Left lung (tissue), 14 donors: ENCODE measurements at places on chromosomes 3 and 15. TPM values are rescaled to one million over a fixed set of nuclear protein-coding genes. Genes with fewer than 3 reads are reported as not detected.
A peak's percentile ranks its signal among the peaks of the same experiment; 100 is the strongest.

- no peak for DNase-seq
Observed at GRCh38 chr3:174767406-174767805, 91.7 kb upstream of the NAALADL2 start.

Gene MYRIP
- 0.87 TPM for total RNA-seq

Gene ERICH6
- not detected for total RNA-seq

- DNase-seq: no peak
Observed at GRCh38 chr15:68183616-68184315, 21.4 kb downstream of the CALML4 start.

DNA sequence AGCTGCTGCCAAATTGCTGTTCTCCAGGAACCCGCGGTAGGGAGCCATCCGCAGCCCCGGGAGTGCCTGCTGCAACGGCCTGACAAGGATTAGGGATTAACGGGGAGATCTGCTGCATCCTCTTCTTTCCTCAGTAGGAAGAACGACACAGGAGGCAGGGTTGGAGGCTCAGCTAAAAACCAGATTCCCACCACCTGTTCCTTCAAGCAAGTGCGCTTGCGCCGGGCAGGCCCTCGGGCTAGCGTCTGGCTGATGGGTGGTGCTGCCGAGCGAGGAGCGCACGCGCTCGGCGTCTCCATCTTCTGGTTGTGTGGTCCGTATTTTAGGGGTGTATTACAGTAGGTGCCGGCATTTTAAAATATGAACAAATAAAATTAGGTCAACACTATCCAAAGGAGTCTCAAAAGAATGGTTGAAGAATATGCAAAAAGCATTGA lies 25.4 kb upstream of the SLC25A26 start:
- DNase-seq: peak; percentile 52

- DNase-seq: no peak
Observed at GRCh38 chr15:34161329-34161963, 48.5 kb downstream of the KATNBL1 start.

DNA sequence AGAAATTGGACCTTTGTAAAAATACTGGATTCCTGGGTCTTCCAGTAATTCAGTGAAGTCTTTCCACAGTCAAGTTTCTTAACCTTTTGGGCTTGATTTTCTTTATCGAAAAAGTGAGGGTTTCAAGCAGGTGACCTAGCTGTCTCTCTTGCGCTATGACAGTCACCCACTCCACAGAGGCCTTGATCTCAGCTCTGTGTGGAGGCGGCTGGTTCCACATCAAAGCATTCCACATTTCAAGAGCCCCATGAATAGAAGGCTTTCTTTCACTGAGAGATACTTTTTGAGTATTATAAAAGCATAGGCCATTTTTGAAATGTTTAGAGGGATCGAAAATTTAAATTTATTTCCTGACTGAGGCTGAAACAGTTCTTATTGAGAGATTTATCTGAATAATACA lies 43.9 kb downstream of the GABRA5 start:
- no peak for DNase-seq

DNA sequence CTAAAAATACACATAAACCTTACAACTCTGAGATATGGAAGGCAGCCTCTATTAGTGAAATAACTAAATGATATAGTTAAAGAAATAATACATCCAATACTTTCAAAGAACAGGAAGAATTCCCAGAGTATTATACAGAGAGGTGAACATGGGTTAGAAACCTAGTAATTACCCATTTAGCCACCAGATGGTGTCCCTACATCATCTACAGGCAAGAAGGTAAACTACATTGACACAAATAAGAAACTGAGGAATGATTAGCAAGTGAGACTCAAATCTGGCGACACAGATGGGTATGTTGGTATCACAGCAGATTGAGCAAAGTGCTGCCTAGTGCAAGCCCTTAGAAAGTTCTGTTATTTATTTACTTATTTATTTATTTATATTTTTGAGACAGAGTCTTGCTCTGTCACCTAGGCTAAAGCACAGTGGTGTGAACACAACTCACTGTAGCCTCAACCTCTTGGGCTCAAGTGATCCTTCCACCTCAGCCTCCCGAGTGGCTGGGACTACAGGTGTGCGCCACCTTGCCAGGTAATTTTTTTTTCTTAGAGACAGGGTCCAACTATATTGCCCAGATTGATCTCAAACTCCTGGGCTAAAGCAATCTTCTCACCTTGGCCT lies 28.2 kb downstream of the NEK4 start:
- no peak for DNase-seq

Gene PLCB2
- total RNA-seq: 30.8 TPM

Gene CHRM5
- total RNA-seq: not detected

GRCh38 chr3:124439603-124440002 lies 290.6 kb upstream of the UMPS start:
- no peak for DNase-seq

GRCh38 chr3:46935168-46935858 lies 41.2 kb downstream of the CCDC12 start:
- no peak for DNase-seq

DNA sequence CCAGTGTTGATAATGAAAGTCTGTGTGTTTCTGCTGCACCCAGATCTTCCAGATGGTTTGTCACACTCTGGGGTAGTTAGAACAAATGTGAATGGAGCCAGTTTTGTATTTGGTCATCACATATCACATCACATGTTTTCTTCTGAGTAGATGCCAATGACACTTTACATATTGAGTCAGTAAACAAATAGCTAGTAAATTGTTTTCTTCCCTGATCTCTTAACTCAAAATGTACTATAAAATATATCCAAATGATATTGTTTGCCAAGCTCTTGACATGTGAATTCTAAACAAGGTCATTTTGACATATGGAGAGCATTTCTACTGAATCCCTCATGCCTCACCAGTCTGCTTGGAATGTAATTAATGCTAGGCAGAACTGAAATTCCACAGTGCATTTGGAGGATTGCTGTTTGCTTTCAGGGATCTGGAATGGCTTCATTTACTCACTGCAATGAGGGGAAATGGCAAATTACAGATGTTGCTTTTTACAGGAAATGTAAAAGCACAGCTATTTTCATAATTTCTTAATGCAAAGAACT lies 45.0 kb downstream of the PDHB start:
- DNase-seq: peak; percentile 87

Gene CPN2
- not detected for total RNA-seq

GRCh38 chr3:50502584-50503423 lies 630 bp downstream of the CACNA2D2 start:
- DNase-seq: no peak

- DNase-seq: no peak
Observed at GRCh38 chr3:11455956-11456355, 183.8 kb downstream of the ATG7 start.

GRCh38 chr15:63978511-63979261 lies 67.6 kb downstream of the DAPK2 start:
- DNase-seq: no peak

DNA sequence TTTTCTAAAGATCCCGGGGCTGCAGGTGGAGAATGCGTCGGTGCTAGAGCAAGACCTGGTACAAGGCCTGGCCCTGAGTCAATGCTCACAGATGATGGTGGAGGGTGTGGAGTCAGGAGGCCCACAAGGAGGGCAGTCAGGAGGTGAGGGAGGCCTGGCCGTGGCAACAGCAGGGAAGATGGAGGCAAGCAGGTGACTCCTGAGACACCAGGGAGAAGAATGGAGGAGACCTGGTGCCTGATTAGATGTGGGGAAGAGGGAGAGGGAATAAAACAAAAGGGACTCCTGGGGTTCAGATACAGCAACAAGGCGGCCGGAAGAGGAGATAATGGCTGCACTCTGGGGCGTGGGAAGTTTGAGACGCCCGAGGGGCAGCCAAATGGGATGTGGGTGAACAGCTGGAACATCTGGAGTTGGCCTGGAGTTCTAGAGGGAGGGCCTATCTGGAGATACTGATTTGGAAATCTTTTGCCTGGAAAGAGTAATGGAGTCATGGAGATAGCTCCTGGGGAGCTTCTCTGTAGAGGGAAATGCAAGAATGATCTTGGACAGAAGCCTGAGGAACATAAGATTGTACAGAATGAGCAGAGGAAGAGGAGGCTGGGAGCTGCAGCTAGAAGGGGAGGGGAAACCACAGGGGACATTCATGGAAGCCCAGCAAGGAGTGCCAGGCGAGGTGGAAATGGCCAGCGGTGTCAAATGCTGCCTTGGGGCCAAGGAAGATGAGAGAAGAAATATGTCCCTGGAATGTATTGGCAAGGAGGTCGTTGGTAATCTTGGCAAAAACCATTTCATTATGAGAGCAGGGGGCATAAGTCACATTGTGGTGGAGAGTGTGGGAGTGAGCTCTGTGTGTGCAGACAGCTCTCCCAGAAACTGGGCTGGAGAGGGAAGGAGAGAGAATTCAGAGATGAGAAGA lies 67.5 kb upstream of the CORO2B start:
- DNase-seq: no peak
